ENCODE measurements at places on chromosomes 4 and X.

DNA sequence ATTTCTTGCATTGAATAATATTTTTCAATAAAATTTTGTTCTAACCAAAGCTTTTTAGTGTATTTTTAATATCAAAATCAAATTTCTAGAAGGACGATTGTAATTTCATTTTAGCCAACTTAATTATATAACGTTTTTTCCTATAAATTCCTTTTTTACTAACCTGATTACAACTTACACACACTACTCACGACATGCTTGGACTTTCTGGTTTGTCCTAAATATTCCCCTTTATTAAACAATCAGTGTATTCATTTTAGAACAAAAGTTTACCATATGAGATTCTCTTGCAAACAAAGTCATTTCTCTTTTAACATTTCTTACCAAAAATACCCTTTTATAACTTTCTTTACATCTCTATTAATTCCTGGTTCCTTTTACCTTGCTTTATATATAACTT lies 173.7 kb downstream of the PWWP3B start:
- DNase-seq: no peak

GRCh38 chr4:2813446-2814405 lies 20.8 kb downstream of the SH3BP2 start:
- no peak for DNase-seq

DNA sequence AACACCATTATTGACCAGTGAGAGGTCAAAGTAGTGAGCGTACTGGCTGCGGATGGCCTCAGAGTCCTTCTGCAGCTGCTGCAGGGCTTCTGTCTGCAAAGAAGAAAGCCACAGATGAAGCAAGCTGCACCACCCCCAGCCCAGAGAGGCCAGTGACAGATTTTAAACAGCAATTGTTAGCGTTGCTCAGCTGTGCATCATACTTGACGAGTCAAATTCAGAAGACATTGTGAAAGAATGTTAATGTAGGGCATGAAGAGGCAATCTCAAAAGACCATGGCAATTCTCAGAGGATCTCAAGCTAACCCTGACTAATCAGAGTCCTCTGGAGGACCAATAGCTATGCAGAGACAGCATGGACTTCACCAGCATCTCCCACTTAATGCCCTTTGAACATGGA lies 16.6 kb downstream of the DKC1 start:
- no peak for DNase-seq

DNA sequence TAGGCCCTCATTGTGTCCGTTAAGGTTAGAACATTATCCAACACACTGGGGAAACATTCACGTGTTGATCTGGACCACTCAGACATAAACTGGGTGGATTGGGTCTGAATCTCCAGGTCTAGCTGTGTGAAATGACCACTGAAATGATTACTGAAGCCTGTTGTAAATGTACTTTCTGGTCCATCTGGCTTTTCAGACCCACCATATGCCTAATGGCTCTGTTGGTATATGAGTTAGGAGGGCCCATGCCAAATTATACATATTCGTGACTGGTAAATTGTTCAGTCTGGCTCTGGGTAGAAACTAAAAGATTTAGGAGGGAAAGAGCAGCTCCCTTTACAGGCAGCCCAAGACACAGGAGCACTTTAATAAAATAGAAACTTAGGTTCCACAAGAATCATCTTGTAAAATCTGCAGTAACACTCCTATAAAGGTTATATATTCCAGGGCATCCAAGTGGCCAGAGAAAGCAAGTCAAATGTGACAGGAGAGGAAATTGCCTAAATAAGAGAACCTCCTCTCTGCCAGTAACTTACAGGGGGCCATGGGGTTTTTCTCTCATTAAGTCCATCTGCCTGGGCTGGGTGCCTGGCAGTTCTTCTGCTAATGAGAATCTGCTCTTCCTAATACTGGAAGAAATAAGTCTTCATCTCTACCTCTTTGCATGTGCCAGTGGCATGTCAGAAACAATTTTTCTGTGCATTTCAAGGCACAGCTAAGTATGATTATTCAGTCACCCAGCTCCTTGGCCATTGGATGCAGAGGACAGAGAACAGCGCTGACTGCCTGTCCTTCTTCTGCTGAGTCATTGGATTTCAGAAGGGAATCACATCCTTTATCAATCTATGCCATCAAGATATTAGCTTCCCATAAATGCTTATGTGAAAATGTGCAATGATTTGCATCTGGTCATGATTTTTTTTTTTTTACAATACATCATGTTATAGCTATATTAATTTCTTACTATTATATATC lies 112.6 kb downstream of the GLRA2 start:
- DNase-seq: no peak

DNA sequence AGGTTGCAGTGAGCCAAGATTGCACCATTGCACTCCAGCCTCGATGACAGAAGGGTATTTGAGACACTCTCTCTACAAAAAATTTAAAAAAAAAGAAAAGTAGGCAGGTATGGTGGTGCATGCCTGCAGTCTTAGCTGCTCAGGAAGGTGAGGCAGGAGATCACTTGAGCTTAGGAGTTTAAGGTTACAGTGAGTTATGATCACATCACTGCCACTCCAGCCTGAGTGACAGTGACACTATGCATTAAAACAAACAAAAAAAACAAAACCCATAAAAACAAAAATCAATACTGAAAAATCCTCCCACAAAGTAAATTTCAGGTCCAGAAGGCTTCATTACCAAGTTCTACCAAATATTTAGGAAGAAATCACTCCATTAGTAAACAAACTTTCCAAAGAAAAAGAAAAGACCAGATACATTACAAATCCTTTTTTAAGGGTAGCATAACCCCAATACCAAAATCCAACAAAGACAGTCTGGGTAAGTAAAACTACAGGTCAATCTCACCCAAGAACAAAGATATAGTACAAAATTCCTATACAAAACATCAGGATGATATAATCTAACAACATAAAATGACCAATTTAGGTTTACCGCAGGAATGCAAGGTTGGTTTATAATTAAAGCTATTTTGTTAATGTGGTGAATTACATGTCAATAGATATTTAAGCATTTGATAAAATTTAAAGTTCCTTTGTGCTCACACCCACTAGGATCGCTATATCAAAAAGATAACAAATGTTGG lies 11.7 kb downstream of the NELFA start:
- DNase-seq: no peak

DNA sequence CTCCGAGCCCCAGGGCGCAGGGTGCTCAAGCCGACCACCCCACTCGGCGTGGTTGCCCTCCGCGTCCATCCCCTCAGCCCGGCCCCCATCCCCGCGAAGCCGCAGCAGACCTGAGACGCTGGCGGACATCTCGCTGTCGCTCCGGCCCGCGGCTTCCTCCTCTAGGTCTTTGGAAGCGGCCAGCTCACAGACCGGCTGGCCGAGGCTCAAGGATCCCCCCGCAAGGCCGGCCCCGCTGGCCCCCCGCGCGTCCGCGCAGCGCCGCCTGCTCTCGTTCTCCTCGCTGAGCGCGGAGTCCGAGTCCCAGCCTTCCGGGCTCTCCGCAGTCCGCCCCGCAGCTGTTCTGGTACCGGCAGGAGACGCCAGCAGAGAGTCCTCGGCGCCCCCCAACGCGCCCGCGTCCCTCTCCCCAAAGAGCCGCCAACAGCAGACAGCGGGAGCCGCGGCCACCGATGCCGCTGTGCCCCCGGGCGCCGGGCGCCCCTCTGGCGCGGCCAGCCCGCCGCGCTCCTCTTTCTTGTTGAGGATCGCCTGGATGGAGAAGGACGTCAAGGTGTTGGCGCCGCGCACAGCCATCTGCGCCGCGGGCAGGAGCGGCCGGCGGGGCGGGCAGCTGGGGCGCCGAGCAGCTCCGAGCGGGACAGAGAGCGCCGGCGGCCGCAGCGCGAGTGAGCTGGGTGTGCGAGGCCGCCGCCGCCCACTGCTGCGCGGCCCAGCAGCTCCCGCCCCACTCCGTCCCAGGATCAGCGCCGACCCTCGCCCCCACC lies at the start of gene NKX3-2:
TSS of gene NKX3-2 (minus strand) at position 670 of the 767 bp plus-strand sequence. CDS start at position 576, 94 bp downstream.
- no peak for DNase-seq

DNA sequence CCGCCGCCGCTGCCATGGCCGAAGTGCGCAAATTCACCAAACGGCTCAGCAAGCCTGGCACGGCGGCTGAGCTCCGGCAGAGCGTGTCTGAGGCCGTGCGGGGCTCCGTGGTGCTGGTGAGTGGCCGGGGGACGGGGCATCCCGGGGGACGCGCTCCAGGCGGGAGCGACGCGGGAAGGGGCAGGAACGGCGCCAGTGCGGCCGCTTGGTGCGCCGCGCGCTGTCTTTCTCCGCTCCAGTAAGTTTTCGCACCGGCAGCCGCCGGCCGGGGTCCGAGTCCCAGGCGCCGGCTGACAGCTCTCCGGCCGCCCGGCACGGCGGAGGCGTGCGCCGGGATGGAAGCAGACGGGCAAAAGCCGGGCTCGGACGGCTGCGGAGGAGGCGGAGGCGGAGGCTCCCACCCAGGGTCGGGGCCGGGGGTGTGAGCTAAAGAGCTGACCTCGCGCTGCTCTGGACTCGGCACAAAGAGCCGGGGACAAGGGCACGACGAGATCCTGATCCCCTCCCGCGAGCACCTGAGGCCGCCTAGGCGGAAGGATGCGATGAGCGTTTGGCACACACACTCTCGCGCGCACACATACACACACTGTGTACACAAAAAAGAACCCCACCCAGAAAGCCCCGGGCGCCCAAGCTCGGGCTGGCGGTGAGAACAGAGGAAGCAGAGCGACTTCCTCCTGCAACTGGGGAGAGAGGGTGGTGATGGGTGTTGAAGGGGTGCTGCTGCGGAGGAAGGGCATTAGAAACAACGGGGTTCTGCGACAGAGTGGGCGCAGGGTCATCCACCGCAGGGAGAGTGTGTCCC lies 545 bp downstream of the DOCK11 start:
- no peak for DNase-seq

DNA sequence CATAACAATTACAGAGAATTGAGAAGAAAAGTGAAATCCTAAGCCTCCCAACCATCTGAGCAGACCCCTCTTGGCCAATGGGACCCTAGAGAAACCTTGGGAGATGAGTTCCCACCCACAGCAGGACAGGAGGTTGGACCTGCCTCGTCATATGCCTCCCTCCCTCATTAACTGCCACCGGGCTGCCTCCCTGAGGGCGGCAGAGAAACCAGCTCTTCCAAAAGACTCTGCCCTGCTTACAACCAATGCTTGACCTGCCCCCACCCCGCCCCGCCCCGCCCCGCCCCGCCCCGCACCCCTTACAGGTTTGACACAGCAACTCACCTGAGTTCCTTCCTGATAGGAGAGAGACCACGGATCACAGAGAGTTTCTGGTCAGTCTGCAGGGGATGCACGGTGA lies 86.1 kb downstream of the ADRA2C start:
- DNase-seq: no peak

GRCh38 chrX:64842492-64842891 lies 133.8 kb downstream of the ZC4H2 start:
- no peak for DNase-seq

DNA sequence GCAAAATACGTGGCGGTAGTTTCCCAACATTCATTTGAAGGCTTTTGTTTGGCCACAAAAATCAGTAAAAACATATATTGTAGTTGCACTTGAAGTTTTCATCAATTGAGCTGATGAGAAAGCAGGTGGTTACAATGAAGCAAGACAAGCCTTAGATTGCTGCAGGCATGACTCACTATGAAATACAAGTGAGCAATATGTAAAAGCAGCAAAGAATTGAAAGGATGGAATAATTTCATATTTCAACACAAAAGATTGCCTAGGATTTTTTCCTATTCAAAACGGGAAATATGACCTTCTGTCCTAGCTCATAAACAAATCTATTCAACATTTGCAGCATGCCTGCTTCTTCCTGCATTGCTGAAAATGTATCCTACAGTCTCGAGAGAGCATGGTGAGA lies 190.9 kb upstream of the BANK1 start:
- DNase-seq: peak; percentile 86

DNA sequence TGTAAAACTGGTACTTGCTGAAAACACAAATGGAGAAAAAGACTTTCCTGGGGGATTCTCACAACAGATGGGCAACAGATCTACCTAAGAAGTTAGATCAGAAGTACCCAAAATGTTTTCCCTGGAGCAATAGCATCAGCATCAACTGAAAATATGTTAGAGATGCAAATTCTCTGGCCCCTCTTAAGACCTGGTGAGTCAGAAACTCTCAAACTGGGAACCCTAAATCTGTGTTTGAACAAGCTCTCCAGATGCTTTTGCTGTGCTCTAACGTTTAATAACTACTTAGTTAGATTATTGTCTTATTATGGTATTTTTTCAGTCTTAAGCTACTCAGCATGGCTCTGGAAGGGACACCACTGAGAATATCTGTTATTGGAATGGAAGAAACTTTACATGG lies 55.2 kb upstream of the TRPC3 start:
- no peak for DNase-seq

DNA sequence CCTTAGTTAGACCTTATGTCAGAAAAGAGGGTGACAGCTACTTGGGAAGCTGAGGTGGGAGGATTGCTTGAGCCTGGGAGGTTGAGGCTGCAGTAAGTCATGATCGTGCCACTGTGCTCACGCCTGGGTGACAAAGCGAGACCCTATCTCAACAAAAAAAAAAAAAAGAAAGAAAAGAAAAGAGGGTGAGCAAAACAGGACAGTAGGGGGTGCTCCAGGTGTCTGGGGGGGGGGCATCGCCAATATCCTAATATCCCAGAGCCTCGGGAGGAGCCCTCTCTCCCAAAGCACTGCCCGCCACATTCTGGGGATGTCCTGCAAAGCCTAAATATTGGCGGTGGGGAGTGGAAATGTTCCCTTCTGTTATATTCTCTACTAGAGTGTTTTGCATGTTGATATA lies 120.9 kb upstream of the TBL1X start:
- no peak for DNase-seq

- DNase-seq: peak; percentile 3
Measured at GRCh38 chr4:75916091-75916661, 13.9 kb upstream of the PPEF2 start.

DNA sequence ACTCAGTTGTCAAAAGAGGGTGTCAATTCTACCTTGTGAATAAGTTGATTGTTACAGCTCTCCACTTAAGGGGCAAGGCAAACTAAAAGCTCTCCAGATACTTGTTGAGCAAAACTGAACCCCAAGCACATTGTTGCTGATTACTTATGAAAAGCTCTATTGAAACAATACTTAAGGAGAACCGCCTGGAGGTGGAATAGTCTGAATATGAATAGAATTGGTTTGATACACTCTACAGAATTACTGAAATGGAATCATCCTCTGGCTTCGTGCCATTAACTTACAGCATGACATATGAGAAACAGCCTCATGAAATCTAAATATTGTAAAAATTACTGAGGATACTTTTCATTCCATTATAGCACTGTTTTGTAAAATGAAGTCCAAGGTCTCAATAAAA lies 127.0 kb upstream of the SH3RF1 start:
- peak; percentile 56 for DNase-seq

- no peak for DNase-seq
Measured at GRCh38 chrX:17005712-17006368, 59.4 kb downstream of the REPS2 start.

DNA sequence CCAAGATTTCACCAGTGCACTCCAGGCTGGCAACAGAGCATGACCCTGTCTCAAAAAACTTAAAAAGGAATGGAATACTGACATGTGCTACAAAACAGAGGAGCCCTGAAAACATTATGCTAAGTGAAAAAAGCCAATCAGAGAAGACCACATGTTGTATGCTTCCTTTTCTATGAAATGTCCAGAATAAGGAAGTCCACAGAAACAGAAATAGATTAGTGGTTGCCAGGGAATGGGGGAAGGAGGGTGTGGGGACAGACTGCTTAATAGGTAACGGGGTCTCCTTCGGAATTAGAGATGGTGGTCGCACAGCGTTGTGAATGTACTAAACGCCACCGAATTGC lies 30.1 kb upstream of the KIAA0232 start:
- DNase-seq: no peak

Measured in foreskin keratinocyte (primary cell).